ENCODE measurements at places on chromosomes 16 and 17.

DNA sequence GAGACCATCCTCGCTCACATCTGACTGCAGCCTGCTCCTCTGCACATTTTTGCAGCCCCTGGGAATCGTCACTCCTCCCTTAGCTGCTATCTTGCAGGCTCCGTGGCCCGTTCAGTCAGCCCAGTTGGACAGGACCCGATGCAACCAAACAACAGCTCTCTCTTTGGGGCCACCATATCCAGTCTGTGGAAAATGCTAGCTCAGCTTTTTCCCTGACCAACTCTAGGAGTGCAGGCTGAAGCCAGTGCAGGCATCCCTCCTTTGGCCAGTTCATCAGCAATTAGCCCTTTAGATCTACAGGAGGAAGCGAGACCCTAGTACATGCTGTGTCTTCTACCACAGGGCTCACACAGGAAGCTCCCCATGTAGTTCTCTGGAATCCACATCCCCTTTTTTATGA lies 182.1 kb downstream of the HS3ST3A1 start:
- DNase-seq: no peak

DNA sequence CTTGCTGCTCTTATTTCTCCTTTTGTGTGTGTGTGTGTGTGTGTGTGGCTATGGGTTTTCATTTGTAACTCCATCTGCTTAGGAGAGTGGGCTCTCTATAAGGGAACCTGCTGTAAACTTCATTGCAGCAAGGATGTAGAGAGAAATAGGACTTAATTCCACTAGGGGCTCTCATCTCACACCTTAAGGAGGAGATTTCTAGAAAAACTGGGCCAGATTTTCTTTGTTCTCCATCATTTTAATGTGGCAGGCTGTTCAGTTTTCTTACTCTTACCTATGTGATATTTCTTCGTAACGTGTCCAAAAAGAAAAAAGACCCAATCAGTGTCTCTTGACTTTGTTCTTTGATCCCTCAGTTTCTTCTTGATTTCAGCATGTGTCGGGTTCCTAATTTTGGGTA lies 4.5 kb upstream of the CASC3 start:
- DNase-seq: no peak

- DNase-seq: no peak
Observed at GRCh38 chr17:41413353-41413957, 10.9 kb downstream of the KRT37 start.

GRCh38 chr17:47072886-47073285 lies 93.8 kb upstream of the RPRML start:
- DNase-seq: no peak

DNA sequence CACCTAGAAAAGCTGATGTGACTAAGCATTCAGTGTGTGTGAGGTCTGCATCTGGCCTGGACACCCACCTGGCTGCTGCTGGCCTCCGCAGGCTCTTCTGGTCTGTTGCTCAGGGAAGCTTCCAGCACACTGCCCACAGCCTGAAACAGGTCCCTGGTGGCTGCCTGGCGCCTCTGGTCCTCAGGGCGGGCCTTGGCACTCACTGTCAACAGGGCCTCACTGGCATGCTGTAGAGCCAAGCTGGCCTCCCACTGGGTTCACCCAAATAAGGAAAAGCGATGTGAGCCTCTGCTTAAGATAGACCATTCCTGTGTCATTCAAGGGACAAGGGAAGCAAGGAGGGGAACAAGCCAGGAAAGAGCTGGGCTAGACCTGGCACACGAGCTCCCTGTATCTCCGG lies 70.6 kb upstream of the BCO1 start:
- DNase-seq: no peak

Data from stimulated activated CD8-positive, alpha-beta memory T cell treated with anti-CD3 and anti-CD28 coated beads, Interleukin-4, amount 100 ng/mL, for 1 hour (primary cell).